Activated CD8-positive, alpha-beta memory T cell treated with anti-CD3 and anti-CD28 coated beads for 48 hours (primary cell): ENCODE measurements at places on chromosomes 7 and 10.

DNA sequence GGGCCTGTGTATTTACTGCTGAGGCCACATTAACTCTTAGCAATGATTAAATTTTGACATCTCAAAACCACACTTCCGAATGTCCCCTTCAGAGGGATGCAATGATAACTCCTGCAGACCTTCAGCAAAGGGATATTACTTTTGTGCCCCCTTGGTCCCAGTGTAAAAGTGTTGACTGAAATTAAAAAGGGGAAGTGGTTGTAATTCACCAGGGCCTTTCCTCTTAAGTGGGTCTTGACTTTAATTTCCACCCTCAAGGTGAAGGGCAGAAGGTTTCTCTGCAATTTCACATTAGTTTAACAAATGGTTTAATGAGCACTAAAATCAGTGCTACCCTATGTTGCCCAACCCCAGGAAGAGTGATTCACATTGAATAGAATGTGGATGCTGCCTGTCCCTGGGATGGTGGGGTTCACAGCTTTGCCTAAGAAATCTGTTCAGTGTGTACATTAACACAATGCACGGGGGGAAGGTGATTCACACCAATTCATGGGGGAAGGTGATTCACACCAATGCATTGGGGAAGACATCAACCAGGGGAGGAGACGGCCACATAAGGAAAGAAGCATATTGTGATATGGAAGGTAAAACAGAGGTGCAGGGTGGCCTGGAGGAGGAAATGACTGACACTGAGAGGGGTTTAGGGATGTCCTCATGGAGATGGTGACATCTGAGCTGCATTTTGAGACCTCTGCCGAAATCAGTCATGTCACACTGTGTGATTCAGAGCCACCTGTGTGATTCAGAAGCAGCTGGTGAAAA lies 19.4 kb upstream of the TNS3 start:
- no peak for DNase-seq

GRCh38 chr10:17682236-17682946 lies 38.4 kb downstream of the STAM start:
- no peak for DNase-seq

DNA sequence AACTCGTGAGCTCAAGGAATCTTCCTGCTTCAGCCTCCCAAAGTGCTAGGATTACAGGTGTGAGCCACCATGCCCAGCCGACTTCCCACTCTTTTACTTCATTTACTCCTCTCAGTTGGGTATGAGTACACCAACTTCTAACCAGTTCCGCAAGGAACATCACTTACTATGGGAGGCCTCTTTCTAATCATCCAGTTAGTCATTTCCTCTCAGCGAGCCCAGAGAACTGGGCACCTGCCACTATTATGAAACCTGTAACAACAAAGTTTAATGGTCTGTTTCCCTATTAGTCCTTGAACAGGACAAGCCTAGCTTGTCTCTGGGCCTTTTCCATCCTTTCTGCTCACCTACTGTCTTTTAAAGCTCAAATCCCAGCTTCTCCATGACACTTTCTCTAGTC lies 88.8 kb downstream of the DNMBP start:
- no peak for DNase-seq

- DNase-seq, result no peak
Measured at GRCh38 chr7:28779954-28780353, 178.2 kb downstream of the TRIL start.

DNA sequence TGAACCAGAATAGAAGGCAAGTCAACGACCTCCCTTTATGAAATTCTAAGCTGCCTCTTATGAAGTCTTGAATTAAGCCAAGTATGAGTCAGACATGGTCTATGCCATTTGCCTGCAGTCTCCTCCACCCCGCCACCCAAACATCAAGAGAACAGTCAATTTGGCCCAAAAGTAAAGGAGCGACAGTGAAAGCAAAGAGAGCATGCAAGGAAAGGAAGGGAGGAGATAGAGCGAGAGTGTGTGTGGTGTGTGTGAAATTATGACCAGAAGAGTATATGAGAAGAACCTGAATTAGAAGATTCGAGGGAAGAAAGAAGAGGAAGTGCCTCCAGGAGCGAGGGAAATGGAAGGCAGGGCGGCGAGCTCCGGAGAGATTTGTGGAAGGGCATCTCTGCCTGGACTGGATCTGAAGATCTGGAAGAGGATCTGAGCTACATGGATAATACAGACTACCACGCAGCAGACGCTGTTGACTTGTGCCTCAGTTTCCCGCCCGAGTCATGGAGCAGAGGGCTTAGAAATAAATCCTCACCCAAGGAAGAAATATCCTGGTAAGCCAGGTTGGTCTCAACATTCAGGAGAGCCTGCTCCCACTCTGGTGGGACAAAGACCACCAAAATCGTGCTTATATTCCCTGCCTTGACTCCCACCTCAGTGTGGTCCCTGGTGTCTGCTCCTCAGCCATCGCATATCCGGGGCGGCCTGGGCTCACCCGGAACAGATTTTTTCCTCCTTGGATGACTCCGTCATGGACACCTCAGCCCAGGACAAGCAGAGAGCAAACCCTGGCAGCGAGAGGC lies 459 bp downstream of the ZDHHC6 start:
- DNase-seq, result no peak
